Esophagus squamous epithelium (tissue), 5 donors: ENCODE measurements at places on chromosomes 4 and X.

DNA sequence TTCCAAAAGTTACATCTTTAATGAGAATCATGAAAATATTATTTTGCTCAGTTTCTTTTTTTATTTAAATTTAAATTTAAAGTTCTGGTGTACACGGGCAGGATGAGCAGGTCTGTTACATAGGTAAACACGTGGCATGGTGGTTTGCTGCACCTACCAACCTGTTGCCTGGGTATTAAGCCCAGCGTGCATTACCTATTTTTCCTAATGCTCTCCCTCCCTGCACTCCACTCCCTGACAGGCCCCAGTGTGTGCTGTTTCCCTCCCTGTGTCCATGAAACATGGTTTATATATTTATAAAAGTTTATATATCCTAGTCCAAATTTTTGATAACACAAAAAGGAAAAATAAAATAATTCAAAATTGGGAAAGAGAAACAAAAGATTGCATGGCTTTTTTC, 4.0 kb downstream of the AFP start:
- no peak for DNase-seq

- DNase-seq, result no peak
Observed at GRCh38 chr4:7806338-7807090, 133.1 kb downstream of the AFAP1 start.

DNA sequence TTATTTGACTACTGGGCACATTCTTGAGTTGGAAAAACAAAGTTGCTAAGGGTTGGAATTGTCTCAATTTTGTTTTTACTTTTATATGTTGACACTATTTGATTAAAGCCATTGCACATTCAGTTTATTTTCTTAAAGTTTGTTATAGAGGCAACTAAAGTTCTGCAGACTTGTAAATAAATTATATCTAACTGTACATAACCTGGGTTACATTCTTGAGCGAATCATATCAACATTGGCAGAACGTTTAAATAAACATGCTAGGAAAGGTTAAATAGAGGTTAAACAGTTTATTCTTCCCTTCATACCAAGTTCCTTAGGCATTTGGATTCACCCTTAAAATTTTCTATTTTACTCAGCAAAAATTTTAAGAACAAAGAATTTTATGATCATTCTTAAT, 74.5 kb downstream of the UCHL1 start:
- DNase-seq, result no peak

- no peak for DNase-seq
Observed at GRCh38 chrX:53283567-53283966, 2.2 kb upstream of the IQSEC2 start.

GRCh38 chr4:80948141-80948540, 82.4 kb upstream of the BMP3 start:
- no peak for DNase-seq

GRCh38 chrX:15672881-15673280, 8.3 kb upstream of the CLTRN start:
- no peak for DNase-seq

DNA sequence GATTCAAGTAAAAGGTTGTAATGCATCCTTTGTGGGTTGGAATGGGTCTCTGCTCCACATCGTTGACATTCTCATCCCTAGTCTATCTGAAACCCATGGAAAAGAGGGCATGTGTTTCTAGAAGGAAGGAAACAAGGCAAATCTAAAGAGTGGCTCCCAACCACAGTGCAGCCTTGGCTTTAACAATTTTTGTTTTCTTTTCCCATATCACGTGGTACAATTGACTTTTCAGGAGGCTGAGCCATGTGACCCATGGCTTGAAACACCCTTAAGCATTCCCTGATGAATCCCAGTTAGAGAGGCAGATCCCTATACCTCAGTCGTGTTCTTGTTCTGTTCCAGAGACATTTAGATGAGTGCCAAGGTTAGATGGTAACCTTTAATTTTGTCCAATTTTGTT, 12.8 kb downstream of the DCUN1D4 start:
- no peak for DNase-seq

DNA sequence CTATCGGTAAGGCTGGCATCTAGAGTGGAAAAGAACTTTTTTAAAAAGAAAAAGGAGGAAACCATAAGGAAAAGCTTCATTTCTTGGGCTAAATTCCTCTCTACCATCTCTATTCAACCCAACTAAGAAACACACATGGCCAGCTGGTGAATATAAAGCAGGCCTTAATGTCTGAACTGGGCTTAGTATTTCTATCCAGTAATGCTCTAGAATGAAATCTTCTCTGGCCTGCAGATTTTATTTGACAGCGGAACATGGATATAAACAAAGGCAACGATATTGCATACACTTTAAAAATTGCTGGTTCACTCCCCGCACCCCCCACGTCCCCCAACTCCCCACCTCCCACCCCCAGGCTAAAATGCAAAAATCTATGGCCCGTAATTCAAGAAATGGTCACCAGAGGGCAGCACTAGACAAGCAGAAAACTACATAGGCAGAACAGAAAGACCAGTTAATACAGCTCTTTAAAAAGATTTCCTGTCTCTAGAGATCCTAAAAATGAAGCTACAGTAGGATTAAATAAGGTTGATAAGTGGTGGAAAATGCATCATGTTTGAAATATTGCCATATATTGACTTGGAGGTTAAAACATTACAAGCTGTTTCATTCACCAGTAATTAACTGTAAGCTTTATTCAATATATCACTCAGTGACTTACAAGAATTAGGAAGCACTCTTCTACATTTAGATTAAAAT, 155.2 kb upstream of the GALNT7 start:
- DNase-seq, result no peak

- DNase-seq, result no peak
Observed at GRCh38 chr4:183940864-183941263, 35.8 kb downstream of the STOX2 start.
